ENCODE measurements at places on chromosomes 2 and 18. TPM values are rescaled to one million over a fixed set of nuclear protein-coding genes. Genes with fewer than 3 reads are reported as not detected.

- no peak for DNase-seq
These were observed 188.7 kb upstream of the SATB2 start for GRCh38 chr2:199646439-199646838.

FAM237A gene
- total RNA-seq = not detected

UNC80 gene
- total RNA-seq = not detected

- DNase-seq = no peak
These were observed 56.3 kb upstream of the MAPRE3 start for GRCh38 chr2:26913999-26914658.

GRCh38 chr2:139162957-139163356 is 382.8 kb upstream of the NXPH2 start:
- DNase-seq = no peak

ANO7 gene
- 0.72 TPM for total RNA-seq

- DNase-seq = peak; percentile 33
These were observed 11.5 kb downstream of the MFSD2B start for GRCh38 chr2:24021122-24021998.

DNA sequence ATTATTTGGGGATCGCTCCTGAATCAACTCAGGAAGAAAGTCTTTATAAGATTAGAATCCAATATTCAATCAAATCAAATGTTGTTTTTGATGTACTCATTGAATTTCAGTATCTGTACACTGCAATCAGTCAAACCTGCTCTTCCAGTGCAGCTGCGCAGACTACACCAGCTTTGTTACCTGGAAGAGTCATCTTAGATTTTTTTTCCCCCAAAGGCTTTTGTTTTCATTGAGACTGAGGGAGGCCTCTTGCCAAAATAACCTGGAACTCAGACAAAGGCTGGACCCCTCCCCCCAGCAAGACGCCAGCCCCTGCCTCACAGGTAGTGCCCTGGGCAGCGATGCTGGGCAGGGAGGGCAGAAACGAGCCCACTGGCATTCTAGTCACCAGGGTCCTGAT is 74.8 kb downstream of the ARHGEF4 start:
- DNase-seq = no peak

DNA sequence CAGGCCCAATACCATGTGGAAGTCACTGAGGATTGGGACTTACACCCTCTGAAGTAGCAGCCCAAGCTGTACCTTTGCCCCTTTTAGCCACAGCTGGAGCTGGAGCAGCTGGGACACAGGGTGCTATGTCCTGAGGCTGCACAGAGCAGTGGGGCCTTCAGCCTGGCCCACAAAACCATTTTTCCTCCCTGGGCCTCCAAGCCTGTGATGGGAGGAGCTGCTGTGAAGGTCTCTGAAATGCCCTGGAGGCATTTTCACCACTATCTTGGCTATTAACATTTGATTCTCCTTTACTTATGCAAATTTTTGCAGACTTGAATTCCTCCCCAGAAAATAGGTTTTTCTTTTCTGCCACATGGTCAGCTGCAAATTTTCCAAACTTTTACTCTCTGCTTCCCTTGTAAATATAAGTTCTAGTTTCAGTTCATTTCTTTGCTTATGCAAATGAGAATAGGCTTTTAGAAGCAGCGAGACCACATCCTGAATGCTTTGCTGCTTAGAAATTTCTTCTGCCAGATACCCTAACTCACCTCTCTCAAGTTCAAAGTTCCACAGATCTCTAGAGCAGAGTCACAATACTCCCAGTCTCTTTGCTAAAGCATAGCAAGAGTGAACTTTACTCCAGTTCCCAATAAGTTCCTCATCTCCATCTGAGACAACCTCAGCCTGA is 213.8 kb upstream of the MGAT5 start:
- no peak for DNase-seq

DNA sequence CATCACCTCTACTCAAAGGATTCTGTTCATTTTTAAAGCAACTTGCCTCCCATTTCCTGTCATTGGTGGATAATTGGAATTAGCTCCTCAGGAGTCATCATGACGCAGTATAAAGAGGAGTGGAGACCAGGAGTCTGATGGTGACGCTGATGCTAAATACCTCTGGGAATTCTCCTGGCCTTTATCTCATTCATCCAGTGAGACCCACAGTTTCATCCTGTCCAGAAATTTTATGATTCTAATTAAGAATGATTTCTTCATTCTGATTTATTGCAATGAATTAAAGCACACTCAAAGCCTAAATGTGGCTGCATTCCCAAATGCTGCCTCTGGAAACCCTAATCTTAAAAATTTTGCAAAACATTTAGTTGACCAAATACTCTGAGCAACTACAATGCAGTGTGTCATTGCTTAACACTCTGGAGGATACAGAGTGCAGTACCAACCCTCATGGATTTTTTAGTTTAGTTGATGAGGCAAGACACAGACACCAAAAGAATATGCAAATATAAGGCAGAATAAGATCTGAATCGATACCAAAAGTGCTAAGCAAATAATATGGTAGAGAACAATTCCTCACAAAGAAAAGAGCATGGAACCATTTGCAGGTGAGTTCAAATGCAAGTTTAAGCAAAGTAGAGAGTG is 236.2 kb downstream of the ETAA1 start:
- DNase-seq = no peak

DNA sequence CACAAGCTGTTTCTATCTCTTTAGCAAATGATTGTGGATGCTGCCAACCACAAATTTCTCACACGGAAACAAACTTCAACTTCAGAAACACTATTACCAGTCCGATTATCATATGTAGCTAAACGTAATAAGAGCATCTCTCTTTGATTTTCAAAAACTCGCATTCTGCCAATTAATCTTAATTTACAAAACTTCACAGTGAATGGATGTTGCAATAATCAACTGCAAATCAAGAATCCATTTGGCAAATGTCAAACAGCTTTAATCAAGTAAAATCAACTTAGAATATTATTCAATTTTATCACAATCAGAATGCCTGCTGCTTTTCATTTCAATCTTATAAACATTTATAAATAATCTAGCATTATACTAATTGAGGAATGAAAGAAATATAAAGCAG is 54.2 kb downstream of the DTNB start:
- DNase-seq = no peak

IL36A gene
- 0.84 TPM for total RNA-seq

- DNase-seq = no peak
These were observed 15.7 kb upstream of the MMADHC start for GRCh38 chr2:149603248-149603647.

GRCh38 chr2:159052157-159052601 is 83.7 kb downstream of the TANC1 start:
- no peak for DNase-seq

NYAP2 gene
- total RNA-seq = 0.05 TPM

DNA sequence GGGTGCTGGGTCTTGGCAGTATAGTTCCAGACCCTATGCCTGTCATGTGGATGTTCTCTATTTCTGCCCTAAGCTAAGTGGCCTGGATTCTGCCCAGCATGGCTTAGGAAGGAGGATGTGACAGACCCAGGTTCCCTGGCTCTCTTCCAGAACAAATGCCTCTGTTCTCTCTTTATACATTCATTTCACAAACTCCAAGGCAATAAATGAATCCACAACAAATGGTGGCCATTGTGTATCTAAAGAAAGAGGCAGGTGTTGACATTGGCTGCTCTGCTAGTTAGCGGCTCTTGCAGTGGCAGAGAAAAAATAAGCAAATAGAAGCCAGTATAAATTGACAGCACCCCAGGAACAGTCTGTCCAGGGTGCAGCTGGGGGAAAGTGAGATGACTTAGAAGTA is 298.6 kb downstream of the SUCLG1 start:
- DNase-seq = no peak

IL36RN gene
- not detected for total RNA-seq

GREB1L gene
- not detected for total RNA-seq

GRCh38 chr18:3225588-3225987 is 5.8 kb upstream of the MYOM1 start:
- no peak for DNase-seq

GRCh38 chr2:109440499-109441156 is 173.1 kb downstream of the SEPTIN10 start:
- no peak for DNase-seq

DNA sequence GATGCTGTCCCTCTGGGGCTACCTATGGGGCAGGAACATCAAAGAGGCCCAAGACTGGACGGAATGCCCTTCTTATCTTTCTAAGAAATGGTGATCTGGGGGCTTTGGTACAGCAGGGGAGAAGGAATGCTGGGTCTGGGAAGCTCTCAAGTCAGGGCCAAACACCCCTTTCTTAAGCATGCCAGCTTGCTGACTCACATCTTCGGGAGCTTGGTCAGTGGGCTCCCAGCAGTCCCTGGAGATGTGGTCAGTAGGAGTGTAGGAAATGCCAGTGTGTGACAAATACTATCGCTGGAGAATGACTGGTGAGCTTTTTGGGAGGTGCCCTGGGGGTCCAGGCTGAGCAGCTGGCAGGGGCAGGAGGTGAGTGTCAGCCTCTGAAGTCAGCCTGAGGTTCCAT is 105.0 kb upstream of the CDC42EP3 start:
- no peak for DNase-seq

VIL1 gene
- not detected for total RNA-seq

DLX1 gene
- 0.24 TPM for total RNA-seq

GRCh38 chr2:235171550-235172031 is 219.8 kb downstream of the SH3BP4 start:
- no peak for DNase-seq

DNA sequence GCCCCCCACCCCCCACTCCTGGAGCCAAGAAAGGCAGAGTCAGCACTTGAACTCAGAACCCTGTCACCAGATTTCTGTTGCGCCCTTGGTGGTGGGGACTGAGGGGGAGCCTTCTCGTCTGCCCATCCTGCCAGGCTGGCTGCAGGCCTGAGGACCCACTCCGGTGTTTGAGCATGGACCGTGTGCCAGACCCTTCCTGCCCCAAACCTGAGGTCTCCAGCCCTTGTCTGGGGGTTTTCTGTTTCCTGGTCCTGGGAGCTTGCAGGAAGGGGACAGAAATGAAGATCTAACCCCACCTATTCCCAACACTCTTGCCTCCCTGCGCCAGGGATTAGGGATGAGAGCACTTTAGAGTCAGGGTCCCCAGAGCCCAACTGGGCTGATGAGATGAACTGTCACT is 190.6 kb downstream of the HAUS1 start:
- DNase-seq = no peak

GRCh38 chr2:86372641-86373502 is 35.4 kb upstream of the REEP1 start:
- no peak for DNase-seq

DNA sequence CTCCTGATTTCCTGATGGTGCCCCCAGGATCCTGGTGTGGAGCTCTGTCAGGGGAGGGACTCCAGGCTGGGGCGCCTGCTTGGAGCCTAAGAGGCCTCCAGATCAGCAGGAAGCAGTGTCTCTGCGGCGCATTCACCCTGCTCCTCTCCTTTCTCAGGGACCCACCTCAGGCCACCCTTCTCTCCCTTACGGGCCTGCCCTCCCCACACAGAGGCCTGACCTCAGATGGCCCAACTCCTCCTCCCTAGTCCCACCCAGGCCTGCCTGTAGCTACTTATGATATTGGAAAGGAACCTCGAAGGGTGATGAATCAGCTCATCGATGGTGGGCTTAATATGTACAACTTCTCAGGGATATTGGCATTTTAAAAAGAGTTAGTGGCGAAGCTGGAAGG is 10.6 kb downstream of the TMEM37 start:
- no peak for DNase-seq

DNA sequence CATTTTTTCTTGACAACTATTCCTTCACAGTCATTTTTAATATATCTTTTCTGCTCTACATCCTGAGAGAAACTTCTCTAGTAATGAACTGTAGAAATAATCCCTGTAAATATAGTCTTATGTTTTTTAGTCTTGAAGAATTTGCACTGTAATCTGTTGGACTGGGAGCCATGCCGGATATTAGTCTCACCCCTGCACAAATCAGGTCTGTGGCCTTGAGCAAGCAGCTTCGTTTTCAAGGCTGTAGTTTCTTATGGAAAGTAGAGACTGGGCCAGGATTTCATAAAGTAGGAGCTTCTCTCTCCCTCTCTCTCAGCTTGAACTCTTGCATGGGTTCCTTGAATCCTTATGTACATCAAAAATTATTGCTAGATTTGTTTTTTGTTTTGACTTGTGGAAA is 8.7 kb downstream of the FARP2 start:
- DNase-seq = no peak

IL1R2 gene
- total RNA-seq = 8.2 TPM

DNA sequence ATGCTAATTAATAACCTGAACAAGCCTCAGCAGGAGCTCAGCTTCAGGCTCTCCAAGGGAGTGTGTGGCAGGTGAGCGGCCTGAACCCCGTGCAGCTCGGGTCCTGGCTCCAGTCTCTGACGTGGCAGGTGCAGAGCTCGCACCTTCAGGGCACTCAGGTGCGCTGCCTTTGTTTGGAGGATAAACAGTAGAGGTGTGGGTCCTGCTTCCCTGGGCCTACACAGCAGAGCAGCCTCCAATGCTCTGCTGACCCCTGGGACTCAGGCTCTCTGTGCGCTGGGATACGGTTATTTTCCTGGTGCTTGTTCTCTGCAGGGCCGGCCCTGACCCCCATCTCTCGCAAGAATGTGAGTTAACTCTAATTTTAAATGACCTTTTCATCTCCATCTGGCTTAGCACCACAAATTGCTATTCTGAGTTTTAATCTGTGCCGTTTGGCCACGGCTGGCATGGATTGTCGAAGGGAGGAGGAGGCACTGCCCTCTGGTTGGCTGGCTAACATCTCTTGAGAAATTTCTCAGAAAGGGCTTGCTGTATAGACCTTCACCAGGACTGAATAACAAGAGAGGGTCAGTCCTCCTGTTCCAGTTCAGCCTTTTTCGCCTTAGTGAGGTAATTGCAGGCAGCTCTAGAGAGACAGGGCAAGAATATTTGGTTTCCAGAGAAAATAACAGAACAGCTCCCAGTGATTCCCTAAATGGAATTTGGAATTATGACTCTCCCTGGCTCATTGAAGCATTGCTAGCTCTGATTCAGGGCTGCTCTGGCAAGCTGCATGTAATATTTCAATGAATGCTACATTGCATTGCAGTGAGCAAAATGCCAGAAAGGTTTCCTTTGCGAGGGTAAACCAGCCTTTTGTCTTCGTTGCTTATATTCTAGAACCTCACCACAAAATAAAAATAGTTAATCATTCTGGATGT is 161.8 kb downstream of the DCDC2C start:
- DNase-seq = no peak

CDCA7 gene
- total RNA-seq = 72.8 TPM

EFR3B gene
- total RNA-seq = 0.60 TPM

GRCh38 chr2:24498121-24498520 is 7.1 kb downstream of the NCOA1 start:
- DNase-seq = no peak

FEV gene
- not detected for total RNA-seq

GRCh38 chr2:24085200-24085489 is 511 bp upstream of the TP53I3 start:
- no peak for DNase-seq

GRCh38 chr2:177264209-177264692 is 276 bp downstream of the NFE2L2 start:
- DNase-seq = no peak

GRCh38 chr2:11370377-11371091 is 26.1 kb upstream of the ROCK2 start:
- DNase-seq = no peak

All from activated T-cell treated with anti-CD3 and anti-CD28 coated beads, Interleukin-2, amount 50 U/mL, for 72 hours (primary cell).